ENCODE measurements at places on chromosomes 5 and 9.

GRCh38 chr9:16062542-16063240 is 509.8 kb downstream of the CCDC171 start:
- DNase-seq, result no peak

DNA sequence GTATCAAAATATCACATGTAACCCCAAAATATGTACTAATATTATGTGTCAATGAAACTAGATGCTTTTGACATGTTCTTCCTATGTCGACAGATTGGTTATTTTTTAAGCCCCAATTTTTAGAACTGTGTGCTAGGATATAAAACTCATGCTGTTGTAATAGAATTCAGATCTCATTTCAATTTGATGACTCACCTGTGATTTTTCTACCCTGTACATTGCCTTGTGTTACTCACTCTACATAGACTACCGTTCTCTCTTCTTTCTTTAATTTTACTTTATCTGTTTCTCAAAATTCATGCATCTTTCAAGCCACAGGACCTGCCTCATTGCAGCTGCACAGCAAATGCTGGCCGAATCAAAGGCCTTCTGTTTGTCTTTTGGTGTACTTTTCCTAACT is 284.5 kb downstream of the MAT2B start:
- DNase-seq, result no peak

- no peak for DNase-seq
These were observed 105.2 kb upstream of the IER5L start for GRCh38 chr9:129283291-129283691.

- DNase-seq, result no peak
These were observed 205.6 kb upstream of the ZNF608 start for GRCh38 chr5:124952079-124952478.

- no peak for DNase-seq
These were observed 36.5 kb downstream of the ZCCHC7 start for GRCh38 chr9:37156781-37157356.

DNA sequence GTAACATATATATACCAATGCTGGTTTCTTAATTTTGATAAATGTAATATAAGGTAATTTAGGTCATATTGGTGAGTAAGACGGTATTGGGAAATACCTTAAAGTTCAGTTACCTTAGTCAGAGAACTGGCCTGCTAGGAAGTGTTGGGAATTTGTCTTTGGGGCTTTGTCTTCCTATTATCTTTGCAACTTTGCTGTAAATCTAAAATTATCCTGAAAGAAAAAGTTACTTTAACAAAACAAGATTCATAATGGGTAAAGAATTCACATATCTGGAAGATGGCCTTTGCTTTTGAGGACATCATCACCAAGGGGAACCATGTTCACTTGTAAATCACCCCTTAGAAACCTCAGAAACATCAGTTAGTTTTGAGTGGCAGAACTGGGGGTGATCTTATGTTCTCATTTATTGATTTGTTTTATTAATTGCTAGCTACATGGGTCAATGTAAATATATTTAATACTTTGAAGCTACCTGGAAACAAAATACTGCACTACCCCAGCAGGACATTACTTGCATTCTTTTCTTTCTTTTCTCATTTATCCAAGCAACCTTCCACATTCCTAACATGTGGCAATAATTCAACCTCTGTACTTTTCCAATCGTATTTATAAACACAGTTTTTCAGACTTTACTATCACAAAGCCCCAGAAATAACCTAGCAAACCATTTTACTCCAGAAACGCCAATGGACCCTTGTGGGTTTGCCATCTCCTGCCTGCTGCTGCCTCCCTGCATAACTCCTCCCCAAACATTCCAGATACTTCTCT is 41.4 kb downstream of the GLIS3 start:
- no peak for DNase-seq

DNA sequence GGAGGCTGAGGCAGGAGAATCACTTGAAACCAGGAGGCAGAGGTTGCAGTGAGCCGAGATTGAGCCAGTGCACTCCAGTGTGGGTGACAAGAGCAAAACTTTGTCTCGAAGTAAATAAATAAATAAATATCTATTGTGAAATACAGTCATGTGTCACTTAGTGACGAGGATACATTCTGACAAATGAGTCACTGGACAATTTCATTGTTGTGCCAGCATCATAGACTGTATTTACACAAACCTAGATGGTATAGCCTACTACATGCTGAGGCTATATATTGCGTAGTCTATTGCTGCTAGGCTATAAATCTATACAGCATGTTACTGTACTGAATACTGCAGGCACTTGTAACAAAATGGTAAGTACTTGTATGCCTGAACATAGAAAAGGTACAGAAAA is 61.1 kb upstream of the CCL21 start:
- DNase-seq, result no peak

DNA sequence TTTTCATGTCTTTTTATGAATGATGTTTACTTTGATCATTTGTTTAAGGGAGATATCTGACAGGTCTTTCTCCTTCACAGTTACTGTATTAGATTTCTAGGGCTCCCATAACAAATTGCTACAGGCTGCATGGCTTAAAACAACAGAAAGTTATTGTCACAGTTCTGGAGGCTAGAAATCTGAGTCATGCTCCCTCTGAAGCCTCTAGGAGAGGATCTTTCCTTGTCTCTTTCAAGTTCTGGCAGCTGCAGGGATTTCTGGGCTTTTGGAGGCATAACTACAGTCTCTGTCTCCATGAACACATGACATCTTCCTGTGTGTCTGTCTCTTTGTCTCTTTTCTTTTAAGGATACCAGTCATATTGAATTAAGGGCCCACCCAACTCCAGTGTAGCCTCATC is 557.3 kb upstream of the SEMA6A start:
- DNase-seq, result no peak

DNA sequence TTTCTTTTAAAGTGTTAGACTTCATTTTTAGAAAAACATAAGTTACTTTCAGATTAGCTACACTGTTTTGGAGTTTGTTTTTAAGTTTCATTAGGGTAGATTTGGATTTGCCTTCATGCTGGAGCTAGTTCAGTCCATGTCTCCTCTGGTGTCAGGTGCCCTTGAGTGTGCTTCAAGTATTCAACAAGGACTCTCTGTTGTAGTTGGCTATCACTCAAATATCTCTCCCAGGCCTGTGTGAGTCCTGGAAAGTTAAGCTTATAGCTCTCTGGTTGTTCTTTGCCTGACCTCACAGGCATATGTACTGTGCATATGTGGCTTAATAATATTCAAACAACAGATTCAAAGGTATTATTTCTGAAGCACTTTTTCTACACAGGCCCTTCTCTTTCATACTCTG is 45.4 kb downstream of the PTBP3 start:
- no peak for DNase-seq

DNA sequence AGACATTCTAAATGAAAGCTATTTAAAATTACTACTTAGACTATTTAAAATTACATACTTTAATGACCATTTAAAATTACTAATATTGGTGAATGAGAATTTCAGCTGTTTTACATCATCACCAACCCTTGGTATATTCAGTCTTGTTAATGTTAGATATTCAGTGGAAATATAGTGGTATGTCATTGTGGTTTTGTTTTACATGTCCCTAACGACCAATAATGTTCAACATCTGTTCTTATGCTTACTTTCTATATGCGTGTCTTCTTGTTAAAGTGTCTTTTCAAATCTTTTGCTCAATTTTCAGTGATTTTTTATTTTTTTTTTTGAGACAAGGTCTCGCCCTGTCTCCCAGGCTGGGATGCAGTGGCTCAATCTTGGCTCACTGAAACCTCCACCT is 279.3 kb upstream of the TARS1 start:
- no peak for DNase-seq

- DNase-seq, result no peak
These were observed 11.0 kb upstream of the CCDC171 start for GRCh38 chr9:15541872-15542271.
